ENCODE measurements at places on chromosomes 7 and 10. TPM values are rescaled to one million over a fixed set of nuclear protein-coding genes. Genes with fewer than 3 reads are reported as not detected.

ASB10 gene
- not detected for total RNA-seq

TEX47 gene
- total RNA-seq: not detected

MGAM2 gene
- total RNA-seq: not detected

CPN1 gene
- not detected for total RNA-seq

HABP2 gene
- not detected for total RNA-seq

NRP1 gene
- total RNA-seq: 125 TPM

IGF2BP3 gene
- total RNA-seq: 12.8 TPM

C7orf33 gene
- total RNA-seq: not detected

GIMAP8 gene
- total RNA-seq: 0.09 TPM

FRAT1 gene
- total RNA-seq: 2.4 TPM

All from smooth muscle cell of bladder (primary cell).